Breast epithelium (tissue), 4 donors: ENCODE measurements at places on chromosomes 3 and 15. TPM values are rescaled to one million over a fixed set of nuclear protein-coding genes. Genes with fewer than 3 reads are reported as not detected.
A peak's percentile ranks its signal among the peaks of the same experiment; 100 is the strongest.

- no peaks in the 10 kb centered on the region for H3K36me3 ChIP-seq
- DNase-seq, result no peak
- no peaks in the 10 kb centered on the region for H3K27me3 ChIP-seq
- no peak overlapping the region for H3K4me3 ChIP-seq
These were observed 143.3 kb upstream of the SLCO3A1 start for GRCh38 chr15:91710080-91710698.

GRCh38 chr3:17151598-17152373 is 267.0 kb downstream of the PLCL2 start:
- peak; percentile 20 for DNase-seq
- no peak overlapping the region for H3K27ac ChIP-seq
- no peaks in the 10 kb centered on the region for H3K27me3 ChIP-seq
- peaks cover 6% of the 10 kb centered on the region for H3K36me3 ChIP-seq
- no peak overlapping the region for H3K4me3 ChIP-seq

- no peaks in the 10 kb centered on the region for H3K36me3 ChIP-seq
- no peaks in the 10 kb centered on the region for H3K27me3 ChIP-seq
- no peak for DNase-seq
- H3K27ac ChIP-seq, result no peak overlapping the region
- no peak overlapping the region for H3K4me3 ChIP-seq
These were observed 144.6 kb downstream of the VGLL4 start for GRCh38 chr3:11499144-11499543.

Gene PLCL2
- 17.0 TPM for total RNA-seq

Gene CIB1
- 61.3 TPM for total RNA-seq

Gene FAM3D
- 4.3 TPM for total RNA-seq

Gene LRRK1
- total RNA-seq, result 14.4 TPM

Gene GOLGA8M
- 4.0 TPM for total RNA-seq

Gene SNTN
- total RNA-seq, result not detected

- H3K36me3 ChIP-seq, result no peaks in the 10 kb centered on the region
- no peaks in the 10 kb centered on the region for H3K27me3 ChIP-seq
- H3K4me3 ChIP-seq, result no peak overlapping the region
These were observed 69.1 kb upstream of the MAGI1 start for GRCh38 chr3:66107855-66108254.

- no peak overlapping the region for H3K4me3 ChIP-seq
- H3K27me3 ChIP-seq, result no peaks in the 10 kb centered on the region
- no peaks in the 10 kb centered on the region for H3K4me1 ChIP-seq
- H3K36me3 ChIP-seq, result no peaks in the 10 kb centered on the region
- DNase-seq, result no peak
- H3K27ac ChIP-seq, result no peak overlapping the region
These were observed 16.3 kb downstream of the SEC11A start for GRCh38 chr15:84699538-84700191.

Gene VEPH1
- 20.9 TPM for total RNA-seq

GRCh38 chr3:45885979-45886705 is at the start of gene CCR9:
TSS of gene CCR9 (plus strand) at chr3:45886543. CDS start at chr3:45894934, 8,391 bp downstream.
- H3K36me3 ChIP-seq, result no peaks in the 10 kb centered on the region
- no peaks in the 10 kb centered on the region for H3K4me1 ChIP-seq
- H3K4me3 ChIP-seq, result no peak within 1 kb of the TSS
- no peaks in the 10 kb centered on the region for H3K27me3 ChIP-seq
- no peak for DNase-seq

DNA sequence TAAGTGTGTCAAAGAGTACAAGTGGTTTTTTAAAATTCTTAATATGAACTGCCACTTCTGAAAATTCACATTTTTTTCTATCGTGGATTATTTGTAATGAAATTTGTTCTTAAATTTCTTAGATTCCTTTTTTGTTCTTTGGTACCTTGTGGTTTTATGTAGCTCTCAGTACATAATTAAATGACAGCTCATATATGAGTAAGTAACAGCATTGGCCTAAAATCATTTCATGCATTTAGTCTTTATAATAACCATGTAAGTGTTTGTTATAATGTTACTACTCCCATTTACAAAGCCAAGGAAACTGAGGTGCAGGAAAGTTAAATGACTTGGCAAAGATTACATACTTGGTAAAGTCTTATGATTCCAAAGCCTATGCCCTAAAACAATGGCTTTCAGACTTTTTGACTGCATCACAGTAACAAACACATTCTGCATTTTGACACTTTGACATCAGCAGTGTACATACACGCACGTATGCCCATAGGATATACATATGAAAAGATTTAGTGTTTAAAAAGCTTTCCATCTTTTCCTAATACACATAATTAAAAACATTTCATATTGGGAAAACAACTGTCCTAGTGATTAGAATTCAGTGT is 14.9 kb downstream of the SPRED1 start:
- no peaks in the 10 kb centered on the region for H3K27me3 ChIP-seq
- H3K36me3 ChIP-seq, result no peaks in the 10 kb centered on the region
- DNase-seq, result no peak
- no peaks in the 10 kb centered on the region for H3K4me1 ChIP-seq
- H3K4me3 ChIP-seq, result no peak overlapping the region

- H3K4me3 ChIP-seq, result peak overlapping the region; percentile 25
- DNase-seq, result no peak
- no peak overlapping the region for H3K27ac ChIP-seq
- no peaks in the 10 kb centered on the region for H3K36me3 ChIP-seq
These were observed 16.3 kb downstream of the GCSAM start for GRCh38 chr3:112116748-112117186.

DNA sequence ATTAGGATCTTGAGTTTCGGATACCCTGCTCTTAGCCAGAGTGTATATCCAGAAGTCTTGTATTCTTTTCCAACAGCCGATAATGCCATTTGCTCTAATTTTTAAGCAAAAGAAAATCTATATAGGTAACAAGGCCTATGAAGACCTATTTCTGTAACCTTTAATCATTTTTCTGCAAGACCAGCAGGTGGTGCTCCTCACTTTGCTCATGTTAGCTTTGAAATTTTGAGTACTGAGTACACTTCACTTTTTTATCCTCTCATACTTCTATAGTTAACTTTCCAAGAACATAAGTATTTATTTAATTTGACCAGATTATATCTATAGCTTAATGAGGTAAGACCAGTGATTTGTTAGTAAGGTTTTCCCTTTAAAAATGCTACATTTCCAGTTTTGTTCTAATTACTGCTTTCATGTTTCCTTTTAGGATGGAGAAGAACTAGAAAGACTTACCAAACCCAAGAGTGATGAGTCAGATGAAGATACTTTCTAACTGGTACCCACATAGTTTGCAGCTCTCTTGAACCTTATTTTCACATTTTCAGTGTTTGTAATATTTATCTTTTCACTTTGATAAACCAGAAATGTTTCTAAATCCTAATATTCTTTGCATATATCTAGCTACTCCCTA is 20.5 kb downstream of the SLC35A5 start:
- no peak overlapping the region for H3K27ac ChIP-seq
- H3K4me1 ChIP-seq, result no peaks in the 10 kb centered on the region
- H3K4me3 ChIP-seq, result no peak overlapping the region
- no peaks in the 10 kb centered on the region for H3K27me3 ChIP-seq

GRCh38 chr15:73681063-73681462 is 3.1 kb upstream of the CD276 start:
- no peak overlapping the region for H3K27ac ChIP-seq
- DNase-seq, result no peak
- no peaks in the 10 kb centered on the region for H3K4me1 ChIP-seq
- H3K27me3 ChIP-seq, result no peaks in the 10 kb centered on the region
- H3K4me3 ChIP-seq, result no peak overlapping the region
- H3K36me3 ChIP-seq, result no peaks in the 10 kb centered on the region

Gene FAM107A
- total RNA-seq, result 17.7 TPM

GRCh38 chr15:99176757-99177156 is 71.9 kb downstream of the SYNM start:
- DNase-seq, result no peak
- peaks cover 4% of the 10 kb centered on the region for H3K4me1 ChIP-seq
- H3K27ac ChIP-seq, result peak overlapping the region; percentile 45
- H3K27me3 ChIP-seq, result no peaks in the 10 kb centered on the region
- no peaks in the 10 kb centered on the region for H3K36me3 ChIP-seq

DNA sequence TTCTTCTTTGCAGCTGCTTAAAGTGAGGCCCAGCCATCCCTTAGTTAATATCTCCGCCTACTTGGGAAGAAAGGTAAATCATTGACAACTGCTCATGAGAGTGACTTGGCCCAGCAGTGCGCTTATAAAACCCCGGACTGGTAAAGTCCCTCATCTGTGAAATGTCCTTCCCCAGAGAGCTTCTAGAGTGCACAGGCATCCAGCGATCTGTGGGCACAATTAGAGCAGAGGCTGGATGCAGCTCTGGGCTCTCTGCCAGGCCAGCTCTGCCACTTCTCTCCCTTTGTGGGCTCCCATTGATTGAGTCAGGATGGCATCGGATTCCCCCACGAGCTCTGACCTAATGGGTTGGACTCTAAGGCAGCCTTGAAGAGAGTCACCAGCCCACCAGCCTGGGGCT is 219.0 kb upstream of the LINGO1 start:
- H3K36me3 ChIP-seq, result no peaks in the 10 kb centered on the region
- no peak for DNase-seq
- H3K4me1 ChIP-seq, result no peaks in the 10 kb centered on the region
- no peak overlapping the region for H3K27ac ChIP-seq
- H3K4me3 ChIP-seq, result no peak overlapping the region

- no peaks in the 10 kb centered on the region for H3K27me3 ChIP-seq
- H3K27ac ChIP-seq, result peak overlapping the region; percentile 54
- H3K4me1 ChIP-seq, result peaks cover 14% of the 10 kb centered on the region
- no peak overlapping the region for H3K4me3 ChIP-seq
- H3K36me3 ChIP-seq, result no peaks in the 10 kb centered on the region
- no peak for DNase-seq
These were observed 25.9 kb downstream of the SMAD3 start for GRCh38 chr15:67091071-67091979.

DNA sequence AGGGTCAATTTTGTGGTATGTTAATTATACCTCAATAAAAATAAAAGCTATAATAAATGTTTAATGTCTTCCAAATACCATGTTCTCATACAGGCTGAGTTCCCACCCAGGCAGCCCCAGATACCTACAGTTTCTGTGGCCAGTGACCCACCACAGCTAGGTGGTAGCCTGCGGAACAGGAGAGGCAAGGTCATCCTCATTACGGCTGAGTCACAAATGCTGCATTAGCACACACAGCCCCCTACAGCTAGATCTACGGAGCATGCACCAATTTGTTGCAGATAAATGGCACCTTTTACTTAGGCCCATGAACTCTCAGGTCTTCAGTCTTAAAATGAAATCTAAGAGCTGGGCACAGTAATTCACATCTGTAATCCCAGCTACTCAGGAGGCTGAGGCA is 5.1 kb downstream of the SPATA12 start:
- no peaks in the 10 kb centered on the region for H3K27me3 ChIP-seq
- DNase-seq, result no peak
- H3K4me3 ChIP-seq, result no peak overlapping the region
- no peaks in the 10 kb centered on the region for H3K36me3 ChIP-seq
- no peaks in the 10 kb centered on the region for H3K4me1 ChIP-seq
- H3K27ac ChIP-seq, result no peak overlapping the region

DNA sequence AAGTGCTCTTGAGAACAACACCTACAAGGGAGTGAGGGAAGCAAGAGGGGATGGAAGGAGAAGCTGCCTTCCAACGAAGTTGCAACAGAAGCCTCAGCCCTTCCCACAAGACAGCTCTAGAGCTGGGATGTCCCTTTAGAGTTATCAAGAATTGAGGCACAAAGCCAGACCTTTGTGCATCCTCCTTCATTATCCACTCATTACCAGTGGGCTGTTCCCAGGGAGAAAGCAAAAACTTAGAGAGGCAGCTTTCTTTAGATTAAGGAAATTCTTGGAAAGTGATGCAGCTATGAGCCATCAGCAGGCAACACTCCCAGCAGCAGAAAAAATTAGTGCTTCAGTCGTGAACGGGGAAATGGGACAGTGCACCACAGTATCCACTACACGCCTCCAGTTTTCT is 10.6 kb upstream of the CD96 start:
- H3K27ac ChIP-seq, result no peak overlapping the region
- no peak overlapping the region for H3K4me3 ChIP-seq
- DNase-seq, result no peak
- no peaks in the 10 kb centered on the region for H3K27me3 ChIP-seq
- no peaks in the 10 kb centered on the region for H3K4me1 ChIP-seq
- no peaks in the 10 kb centered on the region for H3K36me3 ChIP-seq

GRCh38 chr3:101273608-101274007 is 46.8 kb downstream of the IMPG2 start:
- no peaks in the 10 kb centered on the region for H3K36me3 ChIP-seq
- no peak overlapping the region for H3K27ac ChIP-seq
- no peak for DNase-seq
- no peak overlapping the region for H3K4me3 ChIP-seq
- no peaks in the 10 kb centered on the region for H3K27me3 ChIP-seq

Gene PLOD2
- total RNA-seq, result 71.5 TPM

DNA sequence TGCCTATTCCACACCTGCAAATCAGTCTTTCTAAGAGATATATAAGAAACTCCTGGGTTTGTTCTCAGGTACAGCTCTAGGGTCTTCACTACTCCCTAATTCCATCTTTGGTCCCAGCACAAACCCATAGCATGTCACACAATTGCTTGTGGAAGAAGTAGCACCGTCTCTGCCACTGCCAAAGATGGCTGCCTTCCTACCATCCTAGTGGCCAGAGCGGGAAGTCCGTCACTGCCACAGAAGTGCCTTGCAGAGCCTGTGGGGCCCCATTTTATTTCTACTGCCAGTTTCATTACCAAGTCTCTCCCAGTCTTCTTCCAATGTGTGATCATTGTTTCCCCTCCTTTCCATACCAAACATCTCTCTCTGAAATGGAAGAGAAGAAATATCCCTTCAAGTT is 107.6 kb downstream of the CD47 start:
- no peaks in the 10 kb centered on the region for H3K36me3 ChIP-seq
- no peak overlapping the region for H3K4me3 ChIP-seq
- peaks cover 7% of the 10 kb centered on the region for H3K4me1 ChIP-seq
- H3K27me3 ChIP-seq, result no peaks in the 10 kb centered on the region
- DNase-seq, result no peak
- H3K27ac ChIP-seq, result no peak overlapping the region

DNA sequence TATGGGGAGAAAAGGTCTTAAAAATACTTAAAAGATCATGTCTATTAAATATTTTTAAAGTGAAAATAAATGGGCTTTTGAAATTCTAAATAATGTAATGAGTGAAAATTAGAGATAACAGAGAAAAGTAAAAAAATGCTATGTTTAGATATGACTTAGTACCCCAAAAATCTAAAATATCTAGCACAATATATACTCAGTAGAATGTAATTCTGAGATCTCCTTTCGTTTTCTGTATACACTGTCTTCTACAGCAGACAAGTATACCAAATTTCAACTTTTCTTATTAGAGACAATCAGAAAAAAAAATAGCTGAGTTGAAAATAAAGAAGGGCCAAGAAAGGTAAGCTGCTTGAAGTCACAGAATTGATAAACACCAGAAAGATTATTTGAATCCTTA is 140.8 kb downstream of the ADAM10 start:
- H3K4me3 ChIP-seq, result no peak overlapping the region
- no peaks in the 10 kb centered on the region for H3K4me1 ChIP-seq
- H3K27ac ChIP-seq, result no peak overlapping the region
- DNase-seq, result no peak
